CD4-positive, alpha-beta T cell treated with Interferon gamma for 1 hour (primary cell): ENCODE measurements at places on chromosomes 12 and 14.

GRCh38 chr14:47442211-47442610, 233.2 kb downstream of the MDGA2 start:
- no peak for DNase-seq

DNA sequence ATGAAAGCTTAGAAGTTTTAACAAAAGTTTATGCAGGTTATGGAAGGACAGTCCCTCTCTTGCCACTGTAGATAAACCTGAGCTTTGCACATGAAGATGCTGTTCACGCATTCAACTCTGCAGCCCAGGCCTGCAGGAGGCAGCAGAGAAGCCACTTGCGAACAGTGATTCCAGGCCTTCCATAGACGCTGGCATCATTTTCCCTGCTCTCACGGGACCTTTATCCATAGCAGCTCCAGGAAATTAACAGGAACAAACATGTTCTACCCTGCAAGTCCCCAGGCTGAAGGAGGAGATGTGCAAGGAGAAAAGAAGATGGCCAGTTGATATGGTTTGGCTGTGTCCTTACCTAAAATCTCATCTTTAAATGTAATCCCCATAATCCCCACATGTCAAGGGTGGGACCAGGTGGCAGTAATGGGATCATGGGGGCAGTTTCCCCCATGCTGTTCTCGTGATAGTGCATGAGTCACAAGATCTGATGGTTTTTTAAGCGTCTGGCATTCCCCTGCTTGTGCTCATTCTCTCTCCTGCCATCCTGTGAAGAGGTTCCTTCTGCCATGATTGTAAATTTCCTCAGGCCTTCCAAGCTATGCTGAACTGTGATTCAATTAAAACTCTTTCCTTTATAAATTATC, 2.0 kb downstream of the ERP27 start:
- DNase-seq = no peak

- DNase-seq = no peak
These were observed 244.3 kb upstream of the NOVA1 start for GRCh38 chr14:26841920-26842741.

DNA sequence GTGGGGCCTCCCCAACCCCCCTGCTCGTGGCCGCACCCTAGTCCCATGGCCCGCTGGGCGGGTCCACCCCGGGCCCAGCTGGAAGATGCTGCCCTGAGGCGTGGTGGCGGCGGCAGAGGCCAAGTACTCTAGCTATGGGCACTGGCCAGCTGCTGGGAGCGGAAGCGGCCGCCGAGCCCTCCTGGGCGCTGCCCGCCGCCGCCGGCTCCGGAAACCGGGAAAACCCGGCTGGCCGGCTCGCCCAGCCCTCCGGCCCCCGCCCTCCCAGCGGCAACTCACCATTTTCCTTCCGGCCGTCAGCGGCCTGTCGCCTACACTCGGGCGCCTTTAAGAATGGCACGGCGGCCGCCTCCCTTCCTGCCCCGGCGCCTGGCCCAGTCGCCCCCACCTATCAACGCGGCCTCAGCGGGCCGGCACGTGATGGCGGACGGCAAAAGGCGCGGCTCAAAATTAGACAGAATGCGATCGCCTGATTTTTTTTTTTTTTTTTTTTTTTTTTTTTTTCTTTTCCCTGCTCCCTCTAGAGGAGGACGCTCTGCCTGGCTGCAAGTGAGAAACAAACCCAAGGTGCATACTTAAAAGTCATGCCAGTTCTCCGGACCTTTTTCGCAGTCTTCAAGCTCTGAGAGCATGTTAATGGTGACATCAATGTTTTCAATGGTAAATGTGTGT, at the start of gene GMFB:
Gene GMFB (minus strand): TSS at position 335 of the 672 bp plus-strand sequence. CDS start 53 bp downstream, at position 282.
- DNase-seq = peak; percentile 89

DNA sequence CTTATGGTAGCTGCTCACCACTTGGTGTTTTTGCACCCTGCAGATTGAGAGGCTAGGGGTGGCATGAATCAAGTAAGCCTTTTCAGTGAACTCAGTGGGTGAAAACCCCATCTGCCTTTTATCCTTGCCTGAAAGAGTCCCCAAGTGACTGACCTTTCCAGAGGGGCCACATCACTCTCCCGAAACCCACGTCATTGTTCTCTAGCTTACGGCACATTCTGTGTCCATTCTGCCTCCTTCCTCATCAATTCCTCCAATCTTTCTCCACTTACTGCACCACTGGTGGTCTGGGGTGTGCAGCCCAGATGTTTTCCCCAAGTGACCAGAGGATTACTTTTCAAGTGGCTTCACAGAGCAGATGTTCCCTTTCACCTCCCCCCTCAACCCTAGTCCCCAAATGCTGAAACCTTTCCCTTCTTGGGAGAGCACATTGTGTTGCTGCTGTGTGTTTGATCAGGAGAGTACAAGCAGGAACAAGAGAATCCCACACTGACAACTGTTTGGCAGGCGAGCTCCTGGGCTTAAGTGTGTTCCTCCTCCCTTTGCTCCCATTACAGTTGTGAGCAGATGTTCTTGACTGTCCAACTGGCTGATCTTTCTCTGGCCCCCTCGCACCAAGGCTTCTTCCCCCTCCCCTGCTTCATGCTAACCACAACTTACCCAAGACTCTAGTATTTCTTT, 138.0 kb upstream of the IGF1 start:
- no peak for DNase-seq
